ENCODE measurements at places on chromosomes 1 and 21.
A peak's percentile ranks its signal among the peaks of the same experiment; 100 is the strongest.

- no peak for DNase-seq
These were observed 176.2 kb downstream of the IGSF21 start for GRCh38 chr1:18283601-18284385.

DNA sequence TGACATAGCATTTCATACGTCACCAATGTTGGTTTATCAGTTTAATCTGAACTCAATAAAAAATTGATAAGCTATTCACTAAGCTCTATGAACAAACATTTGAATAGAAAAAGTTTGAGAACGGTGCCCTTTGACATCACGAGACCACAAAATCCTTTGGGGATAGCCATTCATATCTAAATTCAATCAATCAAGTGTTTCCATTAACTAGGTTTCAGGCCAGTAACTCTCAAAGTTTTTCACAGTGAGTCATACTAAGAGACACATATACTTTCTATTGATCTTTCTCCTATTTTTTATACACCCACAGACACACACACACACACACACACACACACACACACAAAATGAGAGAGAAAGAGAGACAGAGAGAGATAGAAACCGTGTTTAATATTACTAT, 235.4 kb upstream of the SNX7 start:
- no peak for DNase-seq

- DNase-seq: no peak
These were observed 28.4 kb upstream of the C1orf159 start for GRCh38 chr1:1144122-1144842.

GRCh38 chr1:173411835-173412742, 65.0 kb upstream of the PRDX6 start:
- DNase-seq: peak; percentile 73

DNA sequence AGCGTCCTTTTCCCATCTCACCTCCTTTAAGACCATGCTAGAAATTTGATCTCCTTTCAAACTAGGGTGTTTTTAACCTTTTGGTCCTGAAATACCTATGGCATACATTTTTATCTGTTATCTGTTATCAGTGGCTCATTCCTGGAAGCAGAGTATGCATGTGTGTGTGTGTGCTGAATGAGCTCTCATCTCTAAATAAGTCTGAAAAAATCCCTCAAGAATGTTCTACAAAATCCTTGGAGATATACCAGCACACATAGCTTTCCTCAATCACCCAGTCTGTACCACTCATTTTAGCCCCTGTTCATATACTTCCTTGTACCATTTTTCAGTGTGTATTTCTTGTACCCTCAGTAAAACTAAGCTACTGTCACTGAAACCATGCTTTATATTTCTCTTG, 6.0 kb upstream of the DARS2 start:
- no peak for DNase-seq

DNA sequence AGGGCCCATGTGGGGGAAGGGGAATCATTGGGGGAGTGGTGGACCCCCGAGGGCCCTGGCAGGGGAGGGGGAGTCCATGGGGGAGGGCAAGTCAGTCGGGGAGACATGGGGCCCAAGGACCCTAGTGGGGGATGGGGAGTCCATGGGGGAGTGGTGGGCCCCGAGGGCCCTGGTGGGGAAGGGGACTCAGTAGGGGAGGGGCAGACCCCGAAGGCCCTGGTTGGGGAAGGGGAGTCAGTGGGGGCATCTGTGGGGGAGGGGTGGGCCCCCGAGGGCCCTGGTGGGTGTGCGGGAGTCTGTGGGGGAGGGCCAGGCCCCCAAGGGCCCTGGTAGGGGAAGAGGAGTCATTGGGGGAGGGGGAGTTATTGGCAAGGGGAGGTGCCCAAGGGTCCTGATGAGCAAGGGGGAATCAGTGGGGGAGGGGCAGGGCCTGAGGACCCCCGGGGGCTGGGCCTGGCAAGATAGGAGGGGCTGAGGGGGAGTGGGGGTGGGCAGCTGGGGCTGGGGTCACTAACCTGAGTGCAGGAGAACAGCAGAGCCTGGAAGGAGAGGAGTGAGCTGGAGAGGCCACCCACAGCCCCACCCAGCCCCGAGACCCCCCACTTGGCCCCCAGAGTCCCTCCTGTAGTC, 2.1 kb downstream of the MXRA8 start:
- no peak for DNase-seq

DNA sequence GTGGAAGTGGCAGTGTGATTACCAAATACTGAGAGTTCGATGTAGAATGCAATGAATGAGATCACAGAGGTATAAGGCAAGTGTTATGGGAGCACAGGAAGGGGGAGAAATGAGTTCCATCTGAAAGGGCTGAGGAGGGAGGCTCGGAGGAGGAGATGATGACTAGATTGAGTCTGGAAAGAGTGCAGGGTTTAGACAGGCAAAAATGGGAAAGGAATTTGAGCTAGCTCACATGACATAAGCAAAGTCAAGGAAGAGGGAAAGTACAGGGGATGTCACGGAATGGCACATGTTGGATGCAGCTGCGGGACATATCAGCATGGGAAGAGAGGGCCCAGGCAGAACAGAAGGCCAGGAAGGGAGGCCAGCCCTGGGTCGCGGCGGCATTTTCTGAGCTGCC, 132.7 kb downstream of the RUNX1 start:
- no peak for DNase-seq

GRCh38 chr1:205630241-205630640, 1.6 kb downstream of the ELK4 start:
- peak; percentile 64 for DNase-seq

DNA sequence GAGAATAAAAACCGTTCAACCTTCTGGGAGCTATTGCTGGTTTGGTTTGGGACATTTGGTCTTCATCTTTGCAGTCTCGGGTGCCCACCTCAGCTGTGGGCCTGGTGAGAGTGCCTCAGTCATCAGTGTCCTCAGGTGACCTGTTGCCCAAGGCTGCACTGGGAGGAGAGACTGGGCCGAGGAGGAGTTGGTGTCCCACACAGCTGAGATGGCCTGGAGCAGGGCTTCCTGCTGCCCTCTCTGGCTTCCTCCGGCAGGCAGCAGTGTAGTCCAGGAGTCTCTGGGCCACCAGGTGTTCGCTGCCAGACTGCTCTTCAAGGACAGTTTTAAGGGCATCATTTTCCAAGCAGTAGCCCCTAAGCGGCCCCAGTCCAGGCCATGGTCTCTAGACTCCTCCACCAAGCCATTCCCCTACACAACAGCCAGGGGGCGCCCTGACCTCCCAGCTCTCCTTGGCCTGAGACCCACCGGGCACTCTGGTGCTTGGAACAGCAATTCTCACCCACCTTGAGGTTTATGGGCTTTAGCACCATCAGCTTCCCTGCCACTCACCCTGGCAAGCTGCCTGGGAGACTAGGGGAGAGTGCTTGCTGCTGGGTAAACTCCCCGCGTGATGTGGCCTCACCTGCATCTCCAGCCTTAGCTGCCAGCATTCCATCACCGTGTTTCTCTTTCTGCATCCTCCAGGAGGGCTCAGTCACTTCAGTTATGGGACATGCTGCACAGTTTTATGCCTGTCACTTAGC, 9.1 kb upstream of the SYTL1 start:
- peak; percentile 9 for DNase-seq

DNA sequence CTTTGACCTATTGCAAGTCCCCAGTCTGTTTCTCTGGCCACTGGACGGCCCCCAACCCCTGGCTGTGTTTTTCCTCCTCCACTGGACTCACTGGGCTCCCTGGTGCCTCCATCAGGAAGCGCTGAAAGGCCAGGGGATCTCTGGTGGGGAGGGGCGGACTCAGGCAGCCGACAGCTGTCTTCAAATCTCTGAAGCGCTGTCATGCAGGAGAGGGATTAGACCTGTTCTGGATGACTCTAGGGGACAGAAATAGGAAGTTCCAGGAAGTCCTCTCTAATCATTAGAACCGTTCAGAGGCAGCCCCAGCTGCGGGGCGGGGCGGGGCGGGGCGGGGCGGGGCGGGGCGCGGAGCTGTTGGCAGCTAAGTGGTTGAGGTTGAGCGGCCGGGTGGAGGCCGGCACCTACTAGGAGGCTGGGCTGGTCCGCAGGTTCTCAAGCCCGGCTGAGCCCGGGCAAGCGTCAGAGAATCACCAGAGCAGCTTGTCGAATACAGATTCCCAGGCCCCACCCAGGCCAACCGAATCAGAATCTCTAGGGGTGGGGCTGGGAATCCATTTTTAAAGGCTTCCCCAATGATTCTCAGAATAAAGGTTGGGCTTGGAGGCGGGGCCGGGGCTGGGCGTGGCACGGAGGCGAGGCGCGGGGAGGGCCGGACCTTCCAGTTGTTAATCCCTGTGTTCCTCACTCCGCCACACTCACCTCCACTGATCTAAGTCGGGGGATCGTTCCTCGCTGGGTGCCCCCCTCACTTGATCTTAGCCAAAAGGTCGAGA, 11.4 kb upstream of the PHLDA3 start:
- DNase-seq: peak; percentile 62

DNA sequence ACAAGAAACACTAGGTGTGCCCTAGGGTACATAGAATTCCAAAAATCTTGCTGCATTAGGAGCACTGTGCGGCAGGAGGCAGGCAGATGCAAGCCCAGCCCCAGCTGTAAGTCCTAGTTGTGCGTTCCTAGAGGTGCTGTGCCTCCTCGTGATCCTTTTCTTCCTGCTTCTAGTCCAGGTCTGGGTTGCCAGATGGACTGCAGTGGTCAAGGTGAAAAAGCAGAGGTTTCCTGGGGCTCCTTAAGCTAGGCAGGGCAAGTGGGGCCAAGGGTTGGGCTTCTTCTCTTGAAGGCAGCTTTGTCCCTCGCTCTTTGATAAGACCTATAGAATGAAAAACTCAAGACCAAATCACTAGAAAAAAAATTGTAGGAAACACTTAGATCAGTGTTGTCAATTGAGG, 21.6 kb upstream of the SLC45A3 start:
- no peak for DNase-seq

- DNase-seq: no peak
These were observed 278.4 kb downstream of the TM2D1 start for GRCh38 chr1:61446531-61446991.

DNA sequence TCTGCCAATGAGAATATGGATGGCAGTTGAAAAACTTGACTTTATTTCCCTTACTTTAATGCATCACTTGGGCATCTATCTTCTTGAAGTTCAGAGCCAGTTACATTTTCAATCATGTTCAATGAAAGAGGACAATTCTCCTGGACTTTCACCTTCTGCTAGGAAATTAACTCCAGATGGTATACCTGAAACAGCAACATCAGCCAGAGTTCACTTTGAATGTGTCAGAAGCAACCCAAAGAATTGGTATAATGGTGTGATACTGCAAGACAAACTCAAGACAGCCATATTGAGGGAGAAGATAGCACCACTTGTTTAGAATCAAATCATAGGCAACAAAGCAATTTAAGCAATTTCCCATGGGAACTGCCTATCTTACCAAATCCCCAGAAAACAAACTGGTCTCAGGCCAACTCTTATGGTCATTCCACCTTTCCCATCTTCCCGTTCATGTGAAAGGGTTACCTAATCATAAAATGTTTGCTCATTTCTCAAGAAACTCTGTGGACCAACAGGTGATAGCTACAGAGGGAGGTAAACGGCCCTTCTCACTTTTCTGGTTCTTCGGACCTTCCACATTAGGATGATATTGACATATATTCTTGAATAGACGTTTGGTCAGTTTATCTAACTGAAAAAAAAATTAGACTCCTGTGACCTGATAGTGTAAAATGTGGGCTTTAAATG, 29.7 kb upstream of the C8B start:
- DNase-seq: no peak

DNA sequence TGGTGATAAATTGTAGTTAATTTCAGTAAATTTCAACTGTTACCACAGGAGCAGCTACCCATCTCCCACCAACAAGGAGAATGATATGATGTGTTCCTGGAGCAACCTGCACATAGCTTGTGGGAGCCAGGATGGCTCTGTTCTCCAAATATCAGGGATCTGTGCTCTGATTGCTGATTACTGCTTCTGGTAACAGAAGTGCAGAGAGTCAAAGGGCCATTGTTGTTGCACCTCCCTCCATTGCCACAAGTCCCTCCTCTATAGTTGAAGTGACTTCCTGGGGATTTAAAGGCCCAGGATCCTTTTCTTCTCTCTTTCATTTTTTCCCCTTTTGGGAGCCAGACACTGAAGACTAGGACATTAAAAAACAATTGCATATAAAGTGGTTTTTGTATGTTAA, 51.6 kb upstream of the HPDL start:
- DNase-seq: no peak

DNA sequence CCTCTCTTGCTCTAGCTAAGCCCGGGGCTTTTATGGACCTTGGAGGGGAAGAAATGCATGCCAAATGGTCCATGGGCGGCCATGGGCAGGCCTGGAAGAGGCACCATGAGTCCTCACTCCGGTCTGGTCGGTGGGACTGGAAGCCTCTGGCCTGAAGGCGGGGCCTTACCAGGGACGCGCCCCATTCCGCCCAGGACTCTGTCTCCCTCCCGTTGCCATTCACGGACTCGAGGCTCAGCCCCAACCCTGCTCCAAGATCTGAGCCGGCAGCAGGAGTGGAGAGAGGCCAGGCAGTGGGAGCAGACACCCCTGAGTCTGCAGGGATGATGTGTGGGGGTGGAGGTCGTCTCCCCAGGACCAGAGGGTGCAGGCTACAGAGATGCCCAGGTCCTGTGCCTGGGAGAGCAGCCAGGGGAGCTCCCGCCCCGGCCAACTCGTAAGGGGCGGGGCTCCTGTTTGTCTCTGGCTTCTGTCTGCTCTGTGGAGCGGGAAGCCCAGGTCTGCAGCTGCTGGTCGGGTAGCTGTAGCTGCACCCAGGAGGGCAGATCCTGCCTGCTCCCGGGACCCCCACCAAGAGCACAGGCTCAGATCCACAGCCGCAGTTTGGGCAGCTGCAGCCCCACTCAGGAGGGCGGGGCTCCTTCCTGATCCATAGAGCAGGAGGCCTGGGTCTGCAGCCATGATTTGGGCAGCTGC, 8.3 kb upstream of the KANK4 start:
- DNase-seq: no peak

Measured in astrocyte of the spinal cord (primary cell).